ENCODE measurements at places on chromosomes 3 and 15.

- no peak for DNase-seq
Measured at GRCh38 chr3:99920481-99921376, 103.1 kb downstream of the CMSS1 start.

DNA sequence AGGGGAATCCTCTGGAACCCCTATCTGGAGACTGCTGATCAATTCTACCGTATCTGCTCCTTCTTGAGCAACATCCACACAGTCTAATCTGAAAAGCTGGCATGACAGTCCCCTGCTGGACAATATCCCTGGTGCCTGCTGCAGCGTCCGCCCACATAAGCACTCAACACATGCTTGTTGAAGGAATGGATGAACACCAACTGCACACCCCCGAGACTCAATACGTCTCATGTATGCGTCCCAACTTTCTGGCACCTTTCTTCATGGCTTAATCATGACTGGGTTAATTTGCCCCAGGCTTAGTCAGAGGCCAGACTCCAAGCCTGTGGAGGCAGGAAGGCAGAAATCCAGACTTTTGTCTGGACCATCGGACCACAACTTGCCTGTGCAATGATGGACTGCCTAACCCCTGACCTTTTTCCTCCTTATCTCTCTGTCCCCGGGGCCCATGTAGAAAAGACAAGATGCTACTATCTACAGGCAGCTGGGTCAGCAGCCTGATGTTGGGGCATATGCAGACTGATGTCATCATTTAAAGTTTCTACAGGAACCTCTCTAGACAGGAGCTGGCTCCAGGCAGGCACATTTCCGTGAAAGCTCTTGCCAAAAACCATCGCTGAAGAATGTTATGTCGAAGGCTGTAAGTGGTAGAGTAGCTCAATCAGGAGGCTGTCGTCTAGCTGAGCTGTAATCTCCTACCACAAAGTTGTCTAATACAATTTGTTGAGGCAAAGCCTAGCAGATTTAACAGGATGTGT lies 114.1 kb upstream of the TPM1 start:
- no peak for DNase-seq

- DNase-seq, result no peak
Measured at GRCh38 chr3:97949743-97950142, 22.5 kb downstream of the RIOX2 start.

DNA sequence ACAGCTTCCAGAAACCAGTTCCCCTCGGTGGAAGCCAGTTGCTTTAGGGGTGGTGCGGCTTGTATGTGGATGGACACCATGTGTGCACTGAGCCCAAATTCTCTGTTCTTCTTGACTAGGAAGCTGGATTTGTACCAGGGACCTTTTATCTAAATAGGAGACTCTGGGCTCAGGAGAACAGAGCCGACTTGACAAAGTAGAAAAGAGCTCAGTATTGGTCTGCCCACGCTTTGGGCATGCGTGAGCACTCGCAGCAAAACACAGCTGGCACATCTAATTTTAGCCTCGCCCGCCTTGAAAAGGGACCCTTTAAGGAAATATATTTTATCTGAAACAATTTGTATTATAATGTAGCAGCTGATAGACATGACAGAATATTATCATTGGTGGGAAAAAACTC lies 1.1 kb upstream of the RBMS3 start:
- DNase-seq, result no peak

DNA sequence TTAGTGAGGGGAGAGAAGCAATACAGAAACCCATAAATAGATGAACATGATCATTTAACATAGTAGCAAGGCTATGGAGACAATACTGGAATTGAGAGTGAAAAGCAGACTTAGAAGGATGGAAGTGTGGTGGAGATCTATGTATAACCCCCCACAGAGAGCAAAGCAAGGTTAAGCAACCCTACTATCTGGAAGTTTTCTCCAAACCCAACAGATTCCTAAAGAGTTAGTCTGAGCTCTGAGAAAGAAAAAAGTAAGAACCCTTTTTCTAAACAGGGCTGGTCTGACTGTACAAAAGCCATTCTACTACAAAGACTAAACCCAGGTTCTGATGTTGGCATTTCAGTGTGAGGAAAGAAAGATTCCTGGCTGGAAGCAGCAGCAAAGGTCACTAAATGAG lies 153.2 kb downstream of the WNT5A start:
- DNase-seq, result no peak

GRCh38 chr3:74812756-74813155 lies 198.3 kb upstream of the CNTN3 start:
- no peak for DNase-seq

DNA sequence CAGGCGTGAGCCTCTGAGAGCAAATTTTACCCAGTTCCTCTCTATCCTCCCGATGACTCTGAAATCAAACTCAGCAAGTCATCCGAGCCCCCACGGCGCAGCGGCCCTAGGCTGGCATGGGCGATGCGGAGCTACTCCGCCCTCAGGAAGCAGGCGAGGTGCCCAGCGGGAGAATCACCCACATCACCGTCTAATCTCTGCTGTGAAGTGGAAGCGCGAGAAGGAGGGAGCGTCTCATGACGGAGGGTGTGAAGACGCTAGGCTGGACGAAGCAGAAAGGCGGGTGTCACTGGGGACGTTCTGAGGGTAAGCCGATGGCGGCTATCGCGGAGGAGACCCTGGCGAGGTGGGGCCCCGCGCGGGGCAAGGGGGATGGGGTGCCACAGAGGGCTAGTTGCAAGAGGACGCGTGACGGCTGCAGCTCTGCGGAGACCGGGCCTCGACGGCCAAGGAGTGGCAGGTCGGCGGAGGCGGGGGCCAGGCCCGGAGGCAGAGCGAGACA lies 9.1 kb upstream of the GNAI2 start:
- DNase-seq, result no peak

- DNase-seq, result no peak
Measured at GRCh38 chr3:156808025-156808424, 18.1 kb upstream of the LEKR1 start.

GRCh38 chr3:77407441-77407840 lies 367.5 kb downstream of the ROBO2 start:
- DNase-seq, result no peak

- no peak for DNase-seq
Measured at GRCh38 chr3:112646623-112647022, 5.7 kb upstream of the CCDC80 start.

- DNase-seq, result peak; percentile 17
Measured at GRCh38 chr15:42608110-42608531, 32.7 kb downstream of the STARD9 start.

DNA sequence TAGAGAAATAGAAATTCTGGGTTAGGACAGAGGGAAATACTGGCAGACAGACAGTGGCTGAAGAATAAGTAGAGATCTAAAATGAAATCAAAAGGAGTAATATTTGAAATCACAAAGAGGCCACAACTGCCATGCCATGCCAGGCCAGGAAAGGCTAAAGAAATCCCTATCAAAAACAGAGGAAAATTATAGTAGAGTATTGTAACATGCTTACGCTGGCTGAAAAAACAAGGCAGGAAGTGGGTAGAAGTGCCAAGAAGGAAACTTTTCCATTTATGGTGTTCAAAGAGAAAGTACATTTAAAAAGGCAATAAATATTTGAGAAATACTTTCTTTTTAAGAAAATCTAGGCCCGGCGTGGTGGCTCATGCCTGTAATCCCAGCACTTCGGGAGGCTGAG lies 415.7 kb downstream of the PLCL2 start:
- no peak for DNase-seq

DNA sequence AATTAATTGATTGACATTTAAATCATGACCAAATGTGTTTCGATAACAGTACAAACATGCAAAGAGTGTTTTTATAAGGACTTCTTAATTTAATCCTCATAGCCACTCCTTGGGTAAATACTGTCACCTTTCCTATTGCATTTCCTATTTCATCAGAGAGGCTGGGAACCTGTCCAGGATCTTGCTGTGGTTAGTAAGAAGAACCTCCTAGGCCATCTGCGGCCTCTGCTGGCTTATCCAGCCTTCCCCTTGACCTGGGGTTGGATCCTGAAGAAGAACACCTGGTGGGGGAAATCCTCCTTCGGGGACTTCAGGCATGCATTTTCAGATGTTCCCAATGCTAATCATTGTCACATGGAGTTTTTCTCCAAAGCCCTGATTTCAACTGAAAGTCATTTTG lies 25.5 kb downstream of the GLDN start:
- DNase-seq, result no peak

- no peak for DNase-seq
Measured at GRCh38 chr3:136952292-136952691, 5.5 kb upstream of the IL20RB start.

- DNase-seq, result no peak
Measured at GRCh38 chr3:138062626-138063025, 52.7 kb downstream of the CLDN18 start.

DNA sequence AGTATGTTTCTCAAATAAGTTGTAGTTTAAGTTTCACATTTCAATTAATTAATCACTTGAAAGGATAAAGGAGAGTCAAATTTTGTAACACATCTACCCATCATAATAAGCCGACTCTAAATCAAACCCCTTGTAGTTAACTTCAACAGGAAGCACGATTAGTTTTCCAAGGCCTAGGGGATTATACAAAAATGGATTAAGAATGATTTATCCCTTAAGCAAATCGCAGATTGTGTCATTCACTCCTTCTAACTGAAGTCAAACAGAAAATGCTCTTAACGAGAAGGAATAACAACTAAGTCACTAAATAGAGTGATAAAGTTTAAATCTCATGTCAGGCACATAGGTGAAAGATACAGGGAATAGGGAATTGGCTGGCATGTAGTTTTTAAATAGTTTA lies 792.8 kb downstream of the ZPLD1 start:
- no peak for DNase-seq

- no peak for DNase-seq
Measured at GRCh38 chr15:76075046-76075445, 15.3 kb downstream of the TMEM266 start.

GRCh38 chr15:41772720-41773331 lies 1.5 kb upstream of the MAPKBP1 start:
- peak; percentile 41 for DNase-seq

DNA sequence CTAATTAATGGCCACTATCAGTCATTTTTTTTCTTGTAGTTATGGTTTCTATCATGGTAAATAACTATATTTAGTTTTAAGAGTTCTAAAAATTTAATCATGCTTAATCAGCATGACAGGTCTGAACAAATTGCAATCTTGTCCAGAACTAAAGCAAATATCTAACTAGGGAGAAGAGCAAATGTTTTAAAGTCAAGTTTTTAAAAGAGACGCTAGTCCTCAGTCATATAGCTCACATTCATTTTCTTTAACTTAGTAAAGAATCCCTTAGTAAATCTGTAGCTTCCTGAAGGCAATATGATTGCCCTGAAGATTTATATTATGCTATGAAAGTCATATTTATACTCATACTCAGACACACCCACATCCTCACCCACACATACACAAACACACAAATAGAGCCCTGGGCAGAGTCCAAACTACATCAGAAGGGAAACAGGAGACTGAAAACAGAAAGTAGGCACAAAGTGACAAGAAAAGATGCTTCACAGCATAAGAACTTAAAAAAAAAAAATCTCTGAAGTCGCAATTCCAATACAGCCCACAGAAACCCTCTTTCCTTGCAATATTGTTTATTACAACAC lies 1149.1 kb downstream of the SI start:
- no peak for DNase-seq

GRCh38 chr3:141431411-141432378 lies 55.1 kb upstream of the RASA2 start:
- no peak for DNase-seq

- DNase-seq, result no peak
Measured at GRCh38 chr3:169634618-169635236, 28.8 kb downstream of the MECOM start.

DNA sequence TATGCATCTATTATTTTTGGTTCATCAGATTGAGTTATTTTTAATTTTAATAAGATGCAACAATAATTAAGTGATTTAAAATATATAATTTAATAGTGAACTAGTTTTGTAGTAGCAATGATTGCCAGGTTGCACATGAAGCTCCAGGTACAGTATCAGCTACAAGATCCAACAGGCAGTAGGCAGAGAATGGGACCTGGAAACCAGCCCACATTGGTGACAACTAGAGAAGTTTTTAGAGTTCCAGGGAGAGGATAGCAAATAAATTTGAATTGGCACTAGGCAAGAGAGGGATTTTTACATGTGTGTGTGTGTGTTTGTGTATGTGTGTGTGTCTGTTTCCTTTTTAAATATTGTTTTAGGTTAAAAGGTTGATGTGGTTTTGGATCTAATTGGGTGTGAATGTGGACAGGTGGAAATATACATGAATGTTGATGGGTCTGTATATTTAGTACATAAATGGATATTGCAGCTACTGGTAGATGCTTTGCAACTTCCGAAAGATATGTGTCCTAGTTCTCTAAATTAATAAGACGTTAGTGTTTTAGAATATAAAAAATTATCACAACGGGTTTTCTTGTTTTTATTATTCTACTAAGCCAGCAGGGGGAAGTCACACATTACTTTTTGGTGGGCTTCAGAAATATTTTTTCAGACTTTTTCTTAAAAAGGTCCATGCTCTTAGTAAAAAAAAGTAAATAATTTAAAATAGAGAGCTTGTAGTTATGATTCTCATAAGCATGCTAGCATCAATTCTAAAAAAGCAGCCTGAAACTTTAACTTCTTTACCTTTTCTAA lies 110.1 kb upstream of the GBE1 start:
- DNase-seq, result no peak

GRCh38 chr3:132911741-132912415 lies 126.3 kb upstream of the TMEM108 start:
- no peak for DNase-seq

GRCh38 chr15:53808058-53808706 lies 48.7 kb upstream of the WDR72 start:
- DNase-seq, result no peak

- DNase-seq, result no peak
Measured at GRCh38 chr15:70777170-70777926, 14.0 kb upstream of the UACA start.

GRCh38 chr3:177777699-177778098 lies 580.4 kb upstream of the TBL1XR1 start:
- DNase-seq, result peak; percentile 13

DNA sequence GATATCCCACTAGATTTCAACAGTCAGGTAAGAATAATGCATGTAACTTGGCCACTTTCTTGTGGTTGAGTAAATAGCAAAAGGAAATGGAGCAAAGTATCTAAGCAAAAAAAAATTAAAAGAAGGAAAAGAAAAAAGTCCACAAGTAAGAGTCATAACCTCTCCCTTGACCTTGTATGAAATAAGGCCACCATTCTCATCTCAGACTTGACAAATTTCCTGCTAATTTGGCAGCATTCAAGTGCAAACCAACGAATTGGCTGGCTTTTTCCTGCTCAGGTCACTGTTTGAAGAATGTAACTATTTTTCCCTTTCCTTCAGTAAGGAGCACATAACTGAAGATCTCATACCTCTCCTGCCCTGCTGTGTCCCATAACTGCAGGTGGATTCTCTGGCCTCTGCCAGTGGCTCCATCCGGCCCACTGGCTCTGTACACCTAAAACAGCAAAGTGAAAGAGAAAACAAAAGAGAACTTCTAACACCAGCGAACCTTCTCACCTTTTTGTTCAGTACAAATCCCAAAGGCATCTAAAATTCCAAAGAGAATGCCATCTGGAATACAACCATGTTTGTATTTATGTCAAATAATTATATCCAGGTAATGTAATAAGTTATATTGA lies 33.4 kb upstream of the RSL24D1 start:
- DNase-seq, result no peak

GRCh38 chr3:13713396-13713795 lies 164.5 kb downstream of the FBLN2 start:
- DNase-seq, result no peak

- no peak for DNase-seq
Measured at GRCh38 chr15:73258271-73259108, 110.3 kb downstream of the HCN4 start.
